ENCODE measurements at places on chromosomes 7 and 10.

DNA sequence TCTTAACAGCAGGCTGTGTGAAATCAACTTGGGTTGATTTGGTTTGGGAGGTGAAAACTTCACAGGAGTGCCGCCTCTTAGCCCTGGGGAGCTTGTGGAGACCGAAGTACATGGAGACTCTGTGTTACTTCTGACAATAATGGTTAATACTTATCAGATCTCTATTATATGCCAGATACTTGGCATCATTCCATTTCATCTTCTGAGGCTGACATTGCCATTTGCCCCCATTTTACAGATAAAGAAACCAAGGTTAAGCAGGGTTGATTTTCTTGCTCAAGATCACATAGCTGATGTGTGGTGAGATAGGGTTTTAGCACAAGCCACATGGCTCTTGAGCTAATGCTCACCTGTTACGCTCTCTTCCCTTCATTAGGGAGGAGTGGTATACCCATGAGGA, 150.6 kb upstream of the FAM13C start:
- no peak for DNase-seq

- DNase-seq = no peak
These were observed 118.5 kb downstream of the ABLIM1 start for GRCh38 chr10:114539623-114540022.

DNA sequence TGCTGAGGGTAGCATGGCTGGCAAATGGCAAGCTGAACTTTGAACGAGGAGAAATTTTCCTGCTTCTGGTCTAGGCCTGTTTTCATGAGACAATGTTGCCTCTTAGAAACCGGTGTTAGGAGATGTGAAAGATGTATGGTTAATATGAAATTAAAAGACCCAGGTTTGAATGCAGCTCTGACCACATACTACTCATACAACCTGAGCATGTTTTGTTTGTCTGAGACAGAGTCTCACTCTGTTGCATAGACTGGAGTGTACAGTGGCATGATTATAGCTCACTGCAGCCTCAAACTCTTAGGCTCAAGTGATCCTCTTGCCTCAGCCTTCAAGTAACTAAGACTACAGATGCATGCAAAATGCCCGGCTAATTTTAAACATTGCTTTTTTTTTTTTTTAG, 193.4 kb upstream of the FZD8 start:
- no peak for DNase-seq

- no peak for DNase-seq
These were observed 15.9 kb downstream of the ACTA2 start for GRCh38 chr10:88936656-88937055.

- DNase-seq = no peak
These were observed 43.2 kb downstream of the SVIL start for GRCh38 chr10:29591651-29591968.

- peak; percentile 96 for DNase-seq
These were observed 165.9 kb upstream of the PLXNA4 start for GRCh38 chr7:132742189-132742612.

DNA sequence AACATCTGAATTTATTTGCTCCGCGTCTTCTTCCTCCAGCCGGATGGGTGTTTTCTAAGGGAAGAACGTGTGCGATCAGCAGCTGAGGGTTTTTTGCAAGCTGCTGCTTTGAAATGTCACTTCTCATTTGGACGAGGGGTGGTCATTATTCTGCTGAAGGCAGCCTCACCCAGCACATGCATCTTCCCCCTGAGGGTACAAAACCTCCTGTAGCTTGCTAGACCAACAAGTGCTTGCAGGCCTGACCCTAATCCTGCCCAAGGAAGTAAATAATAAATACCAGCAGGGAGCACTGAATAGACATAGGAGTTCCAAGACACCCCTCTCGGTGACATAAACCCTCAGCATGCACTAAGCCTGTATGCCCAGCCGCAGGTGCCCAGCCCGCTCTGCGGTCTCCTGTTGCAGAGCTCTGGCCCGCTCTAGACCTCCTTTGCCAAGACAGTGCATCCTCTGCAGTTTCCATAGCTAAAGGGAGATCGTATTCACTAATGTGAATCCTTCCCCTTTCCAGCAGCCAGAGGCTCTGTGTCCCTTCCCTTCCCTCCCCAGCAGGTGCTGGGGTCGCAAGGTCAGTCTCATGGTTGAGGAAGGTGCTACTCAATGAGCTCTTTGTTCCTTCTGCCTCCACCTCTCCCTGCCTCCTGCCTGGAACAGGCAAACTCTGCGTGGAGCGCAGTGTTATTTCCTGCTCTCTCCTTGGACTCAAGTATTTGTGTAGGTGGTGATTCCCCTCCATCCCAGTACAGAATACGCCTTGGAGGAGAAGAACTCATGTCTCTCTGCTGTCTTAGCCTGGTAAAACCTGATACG, 36.6 kb downstream of the SBDS start:
- DNase-seq = no peak

GRCh38 chr7:157490465-157490912, 153.7 kb downstream of the DNAJB6 start:
- peak; percentile 52 for DNase-seq
